ENCODE measurements at places on chromosomes 11 and 22.

GRCh38 chr11:71140206-71140919 lies 112.0 kb downstream of the SHANK2 start:
- DNase-seq, result no peak

DNA sequence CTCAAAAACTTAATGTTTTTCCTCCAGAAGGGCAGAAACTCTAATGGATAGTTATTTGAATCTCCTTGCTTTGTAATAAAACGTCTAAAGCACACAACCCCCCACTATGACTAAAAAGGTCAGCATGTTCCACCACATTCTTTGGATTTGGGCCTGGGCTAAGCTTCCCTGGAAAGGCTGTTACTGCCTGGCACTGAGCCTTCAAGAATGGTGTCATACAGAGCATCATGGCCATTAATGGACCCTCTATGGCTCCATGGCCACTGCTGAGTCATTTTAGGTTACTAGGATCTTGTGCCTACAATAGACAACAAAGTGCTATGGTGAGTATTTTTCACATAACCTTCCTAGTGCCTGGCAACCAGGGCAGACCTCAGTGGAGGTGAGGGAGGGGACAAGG lies 242.6 kb upstream of the FAT3 start:
- DNase-seq, result no peak

DNA sequence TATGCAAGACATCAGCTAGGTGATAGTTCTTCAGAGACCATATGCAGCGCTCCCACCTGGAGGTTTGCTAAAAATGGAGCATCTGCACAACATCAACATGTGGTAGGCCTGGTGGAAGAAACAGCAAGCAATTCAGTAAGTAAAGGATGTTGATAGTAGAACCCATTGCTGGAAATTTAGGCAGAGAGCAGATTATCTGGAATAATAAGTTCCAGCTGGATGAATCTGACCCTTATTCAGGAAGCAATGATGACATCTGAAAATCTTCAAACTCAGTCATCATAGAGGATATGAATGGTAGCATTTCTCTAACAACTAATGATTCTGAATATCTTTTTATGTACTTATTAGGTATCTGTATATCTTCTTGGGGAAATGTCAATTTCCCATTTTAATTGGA lies 225.2 kb upstream of the ANO3 start:
- no peak for DNase-seq

- DNase-seq, result no peak
These were observed 462.8 kb downstream of the INSC start for GRCh38 chr11:15577519-15577918.

- DNase-seq, result peak; percentile 13
These were observed 4.0 kb upstream of the WNT11 start for GRCh38 chr11:76209973-76210930.

- DNase-seq, result no peak
These were observed 25.4 kb downstream of the THOC5 start for GRCh38 chr22:29528144-29528543.

GRCh38 chr11:130070109-130070845 lies 583 bp downstream of the APLP2 start:
- no peak for DNase-seq

- DNase-seq, result no peak
These were observed 1166.6 kb downstream of the TBC1D22A start for GRCh38 chr22:47929073-47929472.

DNA sequence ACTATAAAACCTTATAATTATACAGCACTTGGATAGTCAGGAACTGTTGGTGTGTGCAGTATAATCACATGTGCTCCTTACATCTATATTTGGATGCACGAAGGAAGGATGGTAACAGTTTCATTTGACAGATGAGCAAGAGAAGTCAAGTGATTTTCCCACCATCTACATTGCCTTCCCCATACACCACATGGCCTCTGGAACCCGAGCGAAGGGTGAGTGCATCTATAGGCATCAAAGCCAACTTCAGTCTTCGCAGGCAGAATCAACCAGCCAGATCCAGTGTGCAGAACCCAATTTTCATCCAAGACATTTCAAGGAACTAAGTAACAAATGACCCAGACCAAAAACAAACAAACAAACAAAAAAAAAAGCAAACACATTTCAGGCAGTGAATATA lies 85.1 kb upstream of the BLID start:
- DNase-seq, result no peak

DNA sequence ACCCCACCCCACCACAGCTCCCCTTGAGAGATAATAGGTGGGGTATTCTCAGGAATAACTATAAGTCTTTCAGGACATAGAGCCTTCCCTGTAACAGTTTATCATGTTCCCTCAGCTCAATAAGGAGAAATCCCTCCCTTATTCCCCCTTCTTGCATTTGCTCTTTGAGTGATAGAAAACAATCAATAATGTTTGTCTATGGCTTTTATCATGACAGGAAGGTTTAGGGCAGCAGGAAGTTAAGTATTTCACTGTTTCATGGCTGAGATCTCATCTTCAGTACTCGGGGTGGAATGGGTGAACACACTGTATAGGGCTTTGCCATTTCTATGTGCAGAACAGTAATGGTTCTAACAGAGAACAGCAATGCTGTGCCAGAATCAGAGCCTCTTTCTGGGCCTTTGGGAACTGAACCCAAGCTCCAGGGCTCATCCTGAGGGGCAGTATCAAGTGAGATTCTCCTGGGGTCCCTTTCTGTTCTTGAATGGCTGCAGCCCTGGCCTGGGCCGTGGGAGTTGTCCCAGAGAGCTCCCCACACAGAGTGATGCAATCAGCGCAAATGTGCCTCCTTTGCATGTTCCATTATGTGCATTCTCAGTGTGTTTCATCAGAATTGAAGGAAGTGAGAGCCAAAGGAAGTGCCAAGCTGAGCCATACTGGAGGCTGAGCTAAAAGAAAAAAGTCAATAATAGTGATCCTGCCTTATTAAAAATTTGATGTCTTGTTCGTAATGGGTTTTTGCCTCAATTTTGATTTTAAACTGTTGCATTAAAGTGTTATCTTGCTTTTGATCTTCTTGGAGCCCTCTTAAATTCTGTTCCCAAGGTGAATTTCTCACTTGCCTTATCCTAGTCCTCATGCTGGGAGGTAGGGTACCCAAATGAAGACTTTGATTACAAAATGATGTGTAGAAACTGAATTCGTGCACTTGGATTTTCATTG lies 2.9 kb upstream of the CYP2R1 start:
- no peak for DNase-seq

GRCh38 chr11:128339792-128340191 lies 247.6 kb downstream of the ETS1 start:
- no peak for DNase-seq

GRCh38 chr22:44326491-44326885 lies 13.7 kb upstream of the SHISAL1 start:
- no peak for DNase-seq

GRCh38 chr11:70399681-70400112 lies 1.4 kb downstream of the CTTN start:
- DNase-seq, result no peak

- DNase-seq, result no peak
These were observed 19.4 kb downstream of the LAYN start for GRCh38 chr11:111559800-111560464.

GRCh38 chr22:47144791-47145425 lies 382.5 kb downstream of the TBC1D22A start:
- no peak for DNase-seq

- DNase-seq, result no peak
These were observed 33.0 kb upstream of the CKAP5 start for GRCh38 chr11:46879056-46879585.

- no peak for DNase-seq
These were observed 28.7 kb downstream of the DDIAS start for GRCh38 chr11:82930229-82930628.

GRCh38 chr22:43298062-43298801 lies 44.9 kb downstream of the SCUBE1 start:
- DNase-seq, result no peak

DNA sequence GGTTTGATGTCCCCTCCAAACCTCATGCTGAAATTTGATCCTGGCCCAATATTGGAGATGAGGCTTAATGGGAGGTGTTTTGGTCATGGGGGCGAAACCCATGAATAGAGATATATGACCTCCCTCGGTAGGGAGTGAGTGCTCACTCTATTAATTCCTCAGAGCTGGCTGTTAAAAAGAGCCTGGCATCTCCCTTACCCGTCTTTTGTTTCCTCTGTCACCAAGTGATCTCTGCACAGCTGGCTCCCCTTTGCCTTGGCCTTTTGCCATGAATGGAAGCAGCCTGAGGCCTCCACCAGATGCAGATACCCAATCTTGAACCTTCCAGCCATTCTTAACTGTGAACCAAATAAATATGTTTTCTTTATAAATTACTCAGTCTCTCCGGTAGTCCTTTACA lies 4.5 kb upstream of the CCDC81 start:
- no peak for DNase-seq

DNA sequence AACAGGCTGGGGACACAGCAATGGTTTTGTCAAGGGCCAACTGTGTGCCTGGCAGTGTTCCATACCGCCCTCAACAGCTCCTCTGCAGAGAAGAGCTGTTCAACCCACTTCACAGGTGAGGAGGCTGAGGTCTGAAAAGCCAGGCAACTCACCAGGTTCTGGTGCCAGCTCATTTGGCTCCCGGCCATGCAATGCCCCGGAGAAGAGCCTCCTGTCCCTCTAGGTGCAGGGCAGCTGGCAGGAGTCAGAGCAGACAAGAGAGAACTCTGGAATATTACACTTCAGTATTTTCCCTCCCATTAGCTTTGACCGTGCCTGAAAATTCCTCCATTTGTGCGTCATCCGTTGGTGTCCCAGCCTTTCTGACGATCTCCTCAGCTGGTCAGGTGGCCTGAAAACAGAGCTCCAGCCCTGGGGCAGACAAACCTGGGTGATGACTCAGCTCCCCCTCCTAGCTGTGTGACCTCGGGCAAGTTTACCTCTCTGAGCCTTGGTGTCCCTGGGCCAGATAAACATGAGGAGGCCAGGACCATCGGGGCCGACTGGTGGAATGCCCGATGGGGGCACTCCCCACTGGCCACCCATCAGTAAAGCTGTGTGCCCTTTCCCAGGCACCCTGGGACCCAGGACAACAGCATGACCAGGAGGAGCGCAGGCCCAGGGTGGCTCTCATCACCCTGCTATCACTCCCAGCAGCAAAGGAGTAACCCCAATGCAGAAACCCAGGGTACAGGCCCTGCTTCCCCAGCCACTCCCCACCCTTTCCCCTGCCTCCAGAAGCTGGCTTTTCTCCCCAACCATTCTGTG lies 9.6 kb upstream of the C1QTNF6 start:
- DNase-seq, result no peak

All from GDM1 (cell line).